Stimulated activated CD8-positive, alpha-beta memory T cell treated with anti-CD3 and anti-CD28 coated beads, Interleukin-4, amount 100 ng/mL, for 1 hour (primary cell): ENCODE measurements at places on chromosomes 5 and 9.

DNA sequence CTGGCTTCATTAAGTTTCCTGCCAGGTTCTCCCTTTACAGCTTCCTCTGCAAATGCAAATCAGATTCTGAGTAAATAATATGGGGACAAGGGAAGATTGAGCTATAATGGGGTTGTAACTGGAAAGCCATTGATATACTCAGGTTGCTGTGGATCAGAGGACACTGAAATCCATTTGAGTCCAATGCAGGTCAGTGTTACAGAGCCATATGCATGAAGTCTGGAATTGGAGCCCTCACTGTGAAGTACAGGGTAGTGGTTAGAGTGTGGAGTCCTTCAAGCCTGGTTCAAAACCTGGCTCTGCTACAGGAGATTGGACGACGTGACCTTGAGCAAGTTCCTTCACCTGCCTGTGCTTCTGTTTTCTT is 48.7 kb downstream of the TIMD4 start:
- no peak for DNase-seq

- no peak for DNase-seq
These were observed 47.1 kb upstream of the CTSL start for GRCh38 chr9:87678650-87679355.

DNA sequence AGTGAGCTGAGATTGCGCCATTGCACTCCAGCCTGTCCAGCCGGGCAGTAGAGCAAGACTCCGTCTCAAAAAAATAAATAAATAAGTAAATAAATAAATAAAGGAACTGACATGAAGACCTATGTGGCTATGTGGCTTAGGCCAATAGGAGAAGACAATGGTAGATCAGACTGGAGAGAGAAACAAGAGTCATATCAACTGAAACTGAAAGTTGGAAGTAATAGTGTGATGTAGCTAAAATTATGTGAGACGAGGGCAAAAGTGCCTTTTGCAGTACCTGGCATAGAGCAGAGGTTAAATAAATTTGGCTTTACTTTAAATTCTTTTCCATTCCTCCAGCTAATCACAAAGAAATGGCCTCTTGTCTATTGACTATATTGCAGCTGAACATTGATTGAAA is 7.3 kb downstream of the FBP2 start:
- no peak for DNase-seq

DNA sequence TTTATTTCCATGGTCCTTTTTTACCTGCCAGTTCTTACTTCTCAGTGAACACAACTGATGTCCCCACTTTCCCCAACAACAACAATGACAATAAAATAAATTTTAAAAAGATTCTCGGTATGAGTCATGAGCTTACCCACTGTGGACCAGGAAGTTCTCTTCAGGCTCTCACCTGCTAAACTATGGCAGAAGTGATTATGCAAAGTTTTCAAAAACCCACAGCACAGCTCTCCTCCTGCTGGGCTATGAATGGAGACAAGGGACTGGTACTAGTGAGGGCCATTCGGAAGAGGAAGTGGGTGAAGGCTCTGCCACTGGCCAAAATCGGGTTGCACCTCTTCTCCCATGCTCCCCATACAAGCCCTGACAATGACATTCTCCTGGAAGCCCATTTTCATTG is 429.4 kb downstream of the PIK3R1 start:
- DNase-seq = no peak

- no peak for DNase-seq
These were observed 35.2 kb upstream of the MIER3 start for GRCh38 chr5:56987171-56987570.

- DNase-seq = no peak
These were observed 15.9 kb downstream of the CYSTM1 start for GRCh38 chr5:140190872-140191218.

- DNase-seq = no peak
These were observed 2.5 kb downstream of the DBH start for GRCh38 chr9:133638711-133639110.

DNA sequence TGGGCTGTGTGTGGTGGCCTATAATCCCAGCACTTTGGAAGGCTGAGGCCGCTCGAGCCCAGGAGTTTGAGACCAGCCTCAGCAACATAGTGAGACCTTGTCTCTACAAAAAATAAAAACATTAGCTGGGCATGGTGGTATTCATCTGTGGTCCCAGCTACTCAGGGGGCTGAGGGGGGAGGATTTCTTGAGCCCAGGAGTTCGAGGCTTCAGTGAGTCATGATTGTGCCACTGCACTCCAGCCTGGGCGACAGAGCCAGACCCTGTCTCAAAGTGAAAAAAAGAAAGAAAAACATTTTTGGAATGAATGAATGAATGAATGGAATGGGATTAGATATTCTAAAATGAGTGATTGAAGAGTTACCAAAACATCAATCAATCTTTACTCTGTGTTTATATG is 85.8 kb downstream of the FGF1 start:
- DNase-seq = no peak

DNA sequence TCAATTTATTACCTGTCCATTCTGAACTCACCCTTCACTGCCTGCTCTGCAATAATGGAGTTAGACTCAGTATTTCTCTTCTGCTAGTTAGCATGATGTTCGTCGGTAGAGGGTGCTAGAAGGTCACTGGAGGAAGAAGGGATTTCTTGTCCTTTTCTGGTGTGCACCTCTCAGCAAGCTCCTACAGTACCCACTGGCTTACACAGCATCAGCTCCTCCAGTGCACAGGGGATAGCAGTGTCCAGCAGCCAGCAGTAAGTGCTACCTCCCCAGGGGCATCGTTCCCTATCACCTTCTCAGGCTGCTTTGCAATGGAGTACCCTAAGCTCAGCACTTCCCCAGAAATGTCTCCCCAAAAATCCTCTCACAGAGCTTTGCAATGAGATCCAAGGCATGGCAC is 45.9 kb upstream of the APC start:
- DNase-seq = no peak

DNA sequence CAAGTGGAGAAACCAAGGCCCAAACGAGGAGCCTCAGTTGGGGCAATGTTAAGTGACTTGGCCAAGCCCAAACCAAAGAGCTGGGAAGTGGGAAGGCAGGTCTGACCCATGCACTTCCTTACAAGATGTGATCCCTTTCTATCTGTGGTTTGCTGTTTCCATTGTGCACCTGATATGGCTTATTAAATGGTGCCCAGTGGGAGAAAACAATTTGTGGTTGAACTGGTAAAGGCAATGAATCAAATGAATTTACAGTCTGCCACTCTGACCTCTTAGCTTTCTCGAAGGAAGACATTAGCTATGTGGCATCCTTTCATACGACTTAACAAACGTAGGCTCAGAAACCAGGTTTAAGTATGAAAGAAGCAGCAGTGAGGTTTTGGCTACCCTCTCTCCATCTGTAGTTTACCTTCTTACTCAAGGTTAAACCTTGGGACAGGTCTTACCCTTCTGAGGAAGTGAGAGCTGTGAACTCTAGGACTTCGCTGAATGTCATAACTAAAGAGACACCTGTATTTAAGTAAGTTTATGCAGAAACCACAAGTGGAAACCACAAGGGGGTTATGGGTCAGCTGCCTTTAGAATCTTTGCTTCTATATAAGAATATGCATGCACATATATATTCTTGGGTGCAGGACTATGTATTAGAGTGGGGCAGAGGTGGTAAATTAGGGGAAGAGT is 100.5 kb upstream of the SPATA31D4 start:
- DNase-seq = no peak

GRCh38 chr5:111223101-111223786 is 940 bp upstream of the CAMK4 start:
- no peak for DNase-seq

- DNase-seq = no peak
These were observed 4.5 kb upstream of the PCA3 start for GRCh38 chr9:76759732-76760131.

DNA sequence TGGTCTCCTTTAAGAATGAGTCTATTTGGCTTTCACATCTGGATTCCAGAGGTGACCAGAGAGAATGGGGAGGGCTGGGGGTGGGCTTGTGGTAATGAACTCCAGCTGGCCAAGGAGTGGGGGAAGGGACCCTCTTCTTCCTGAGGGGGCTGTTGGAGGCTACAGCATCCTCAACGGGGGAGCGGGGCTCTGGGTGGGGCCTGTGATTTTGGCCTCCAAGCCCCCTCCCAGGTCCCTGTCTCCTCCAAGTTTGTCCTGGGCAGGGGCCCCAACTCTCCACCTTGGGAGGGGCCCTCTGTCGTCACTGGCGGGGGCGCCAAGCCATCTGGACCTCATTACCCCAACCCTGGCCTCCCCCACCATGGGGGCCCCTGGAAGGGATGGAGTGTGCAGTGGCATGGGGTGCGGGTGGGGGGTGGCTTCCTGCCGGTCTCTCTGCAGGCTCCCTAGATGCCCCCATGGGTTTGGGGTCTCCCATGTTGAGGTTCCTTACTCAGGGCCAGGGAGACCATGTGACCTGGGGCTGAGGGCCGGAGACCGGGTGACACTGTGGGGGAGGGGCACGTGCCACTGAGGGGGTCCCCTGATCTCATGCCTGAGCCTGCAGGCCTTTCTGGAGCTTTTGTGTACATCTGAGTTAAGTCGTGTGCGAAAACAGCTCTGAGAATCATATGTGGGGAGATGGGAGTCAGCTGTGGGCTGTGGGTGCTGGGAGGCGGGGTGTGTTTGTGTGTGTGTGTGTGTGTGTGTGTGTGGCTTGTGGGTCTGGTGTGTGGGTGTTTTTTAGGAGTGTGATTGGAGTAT is 32.4 kb downstream of the GOLGA2 start:
- DNase-seq = no peak

DNA sequence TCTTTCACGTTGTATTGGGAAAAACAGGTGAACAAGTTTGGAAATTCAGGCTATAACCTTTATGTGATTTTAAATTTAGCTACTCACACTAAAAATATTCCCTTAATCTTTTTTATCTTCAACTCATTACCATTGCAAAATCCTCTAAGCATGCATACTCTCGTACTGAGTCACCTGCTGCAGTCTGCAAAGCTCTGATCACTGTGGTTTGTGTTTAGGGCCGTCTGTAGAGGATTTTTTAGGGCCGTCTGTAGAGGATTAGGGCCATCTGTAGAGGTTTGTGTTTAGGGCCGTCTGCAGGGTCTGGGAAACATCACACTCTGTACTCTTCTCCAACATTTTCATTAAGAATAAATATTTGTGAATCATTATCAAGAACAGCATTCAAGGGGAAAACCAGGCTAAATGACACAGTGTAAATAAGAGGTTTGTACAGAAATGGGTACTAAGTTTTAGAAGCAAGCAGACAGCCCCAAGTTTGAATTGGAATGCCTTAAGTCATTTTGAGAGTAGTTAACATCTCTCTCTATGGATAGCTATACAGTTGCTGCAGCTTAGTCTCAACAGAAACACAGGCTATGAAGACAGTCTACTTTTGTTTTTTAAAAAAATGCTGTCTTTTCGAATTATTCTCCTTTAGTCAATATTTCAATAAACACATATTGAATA is 155.0 kb upstream of the TSLP start:
- no peak for DNase-seq

DNA sequence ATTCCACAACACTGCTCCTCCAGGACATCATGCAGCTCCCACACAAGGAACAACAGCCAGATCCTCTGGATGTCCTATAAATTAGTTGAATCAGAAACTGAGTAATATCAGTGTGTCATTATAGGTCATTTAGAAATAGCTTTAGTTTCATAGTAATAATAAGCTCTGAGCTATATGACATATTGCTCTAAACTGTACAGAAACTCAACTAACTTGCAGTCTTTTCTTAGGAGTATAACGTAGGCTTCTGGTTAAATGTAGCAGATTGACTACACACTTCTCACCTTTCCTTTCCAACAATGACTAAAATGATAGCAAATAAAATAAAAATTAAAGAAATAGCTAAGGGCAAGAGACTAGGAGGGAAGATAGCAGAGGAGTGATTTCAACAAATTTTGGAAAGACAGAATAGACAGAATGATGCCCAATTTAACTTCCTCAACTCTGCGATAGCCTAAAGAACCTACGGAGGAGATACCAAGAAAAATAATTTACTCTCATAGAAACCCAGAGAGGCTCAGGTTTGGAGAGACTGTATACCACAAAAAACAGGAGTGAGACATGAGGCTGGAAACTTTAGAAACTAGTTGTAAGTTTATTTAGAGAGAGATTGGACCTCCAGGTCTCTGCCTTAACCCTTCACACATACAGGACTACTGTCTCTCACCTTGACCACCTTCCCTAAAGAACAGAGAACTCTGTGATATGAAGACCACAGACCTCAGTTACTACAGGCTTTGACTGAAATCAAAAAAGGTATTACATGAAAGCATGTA is 193.7 kb downstream of the TSSK1B start:
- DNase-seq = no peak

GRCh38 chr9:8750639-8751051 is 951.1 kb upstream of the DMAC1 start:
- DNase-seq = no peak

- DNase-seq = no peak
These were observed 186.2 kb downstream of the PJA2 start for GRCh38 chr5:109223531-109223930.

GRCh38 chr5:79878721-79879336 is 112.2 kb downstream of the MTX3 start:
- DNase-seq = no peak

GRCh38 chr5:132459983-132460838 is 30.4 kb downstream of the IRF1 start:
- no peak for DNase-seq

DNA sequence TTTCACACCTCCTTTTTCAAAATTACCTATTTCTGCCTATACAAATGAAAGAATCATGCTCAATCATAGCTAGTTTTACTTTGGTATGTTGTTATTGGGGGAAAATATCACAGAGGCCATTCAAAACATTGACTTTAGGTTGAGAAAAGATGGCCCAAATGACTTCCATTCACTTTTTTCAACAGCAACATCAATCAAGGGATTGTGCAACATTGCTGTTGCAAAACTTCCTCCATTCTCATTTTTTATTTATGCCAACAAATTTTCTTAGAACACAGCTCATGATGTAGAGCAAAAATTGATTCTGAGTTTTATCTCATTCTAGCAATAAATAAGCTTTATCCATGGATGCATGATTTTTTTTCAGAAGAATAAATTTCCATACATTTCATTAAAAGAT is 93.6 kb upstream of the RORB start:
- DNase-seq = no peak

DNA sequence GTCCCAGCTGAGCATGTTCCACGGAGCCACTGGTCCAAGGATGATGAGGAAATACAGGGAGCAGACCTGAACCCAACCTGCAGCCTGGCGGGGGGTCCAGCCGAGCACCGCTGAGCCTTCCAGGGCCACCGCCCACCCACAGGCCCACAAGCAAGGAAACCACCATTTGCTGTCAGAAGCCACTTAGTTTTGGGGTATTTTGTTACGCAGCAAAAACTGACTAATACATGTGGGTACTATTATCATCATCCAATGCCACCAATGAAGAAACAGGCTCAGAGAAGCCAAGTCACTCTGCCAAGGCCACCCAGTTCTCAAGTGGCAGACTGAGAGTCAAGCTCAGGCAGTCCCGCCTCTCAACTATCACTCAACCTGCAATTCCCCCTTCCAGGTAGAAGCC is 48.0 kb upstream of the RXRA start:
- DNase-seq = no peak

- DNase-seq = no peak
These were observed 1144.9 kb upstream of the C9orf72 start for GRCh38 chr9:28718226-28718625.

DNA sequence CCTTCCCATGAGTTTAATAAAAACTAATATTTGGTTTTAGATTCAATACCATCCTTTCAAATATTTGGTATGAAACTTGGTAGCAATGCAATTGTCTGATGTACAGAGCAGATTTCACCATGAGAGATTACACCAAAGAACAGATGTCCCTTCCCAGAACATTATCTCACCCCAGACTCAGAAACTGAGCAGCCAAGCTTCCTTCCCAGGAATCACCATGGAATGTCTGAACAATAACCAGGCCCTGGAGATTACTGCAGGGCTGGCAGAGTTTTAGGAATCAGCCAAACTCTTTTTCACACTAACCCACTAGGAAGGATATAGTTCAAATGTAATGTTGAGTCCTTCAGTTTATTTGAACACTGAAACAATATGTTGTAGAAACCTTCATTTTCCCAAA is 23.9 kb downstream of the CLTA start:
- no peak for DNase-seq
